ENCODE measurements at places on chromosomes 11 and 22. TPM values are rescaled to one million over a fixed set of nuclear protein-coding genes. Genes with fewer than 3 reads are reported as not detected.

SCGB1D2 gene
- not detected for total RNA-seq

PLAAT2 gene
- 0.71 TPM for total RNA-seq

PDGFD gene
- 9.6 TPM for total RNA-seq

C11orf21 gene
- not detected for total RNA-seq

SMIM35 gene
- total RNA-seq = not detected

GRCh38 chr11:67433536-67434394 lies 3.7 kb downstream of the PTPRCAP start:
- DNase-seq = no peak

- DNase-seq = peak; percentile 44
These were observed 679.9 kb upstream of the CCDC179 start for GRCh38 chr11:23540101-23540561.

DNA sequence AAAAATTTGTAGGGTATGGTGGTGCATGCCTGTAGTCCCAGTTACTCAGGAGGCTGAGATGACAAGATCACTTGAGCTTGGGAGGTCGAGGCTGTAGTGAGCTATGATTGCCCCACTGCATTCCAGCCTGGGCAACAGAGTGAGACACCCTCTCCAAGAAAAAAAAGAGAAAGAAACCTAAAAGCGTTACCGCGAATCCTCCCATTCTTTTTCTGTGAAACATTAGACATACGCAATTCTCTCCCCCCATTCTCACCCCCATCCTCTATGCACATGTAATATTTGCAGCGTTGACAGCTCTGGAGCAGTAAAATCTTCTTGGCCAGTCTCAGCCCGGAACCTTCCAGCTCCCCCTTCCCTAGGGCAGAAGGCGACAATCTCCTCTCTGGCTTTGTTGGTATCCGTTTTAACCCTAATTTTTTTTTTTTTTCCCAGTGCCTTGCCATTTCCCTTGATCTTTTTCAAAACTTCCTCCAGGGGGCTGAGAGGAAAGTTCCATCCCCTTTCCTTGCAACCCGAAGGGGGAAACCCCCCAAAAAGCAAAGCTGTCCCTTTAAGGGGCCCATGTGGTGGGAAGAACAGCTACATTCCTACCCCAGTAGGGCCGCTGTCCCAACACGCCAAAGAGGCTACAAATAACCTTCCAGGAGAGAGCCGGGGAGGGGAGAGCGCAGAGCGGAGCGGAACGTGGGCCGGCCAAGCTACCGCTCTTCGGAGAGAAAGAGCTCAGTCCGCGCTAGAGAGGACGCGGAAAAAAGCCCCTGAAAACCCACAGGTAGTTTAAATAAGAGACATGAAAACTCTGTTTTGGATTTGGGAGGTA lies 1.9 kb downstream of the LRP4 start:
- DNase-seq = peak; percentile 88

GRCh38 chr11:128464878-128465450 lies 122.4 kb downstream of the ETS1 start:
- no peak for DNase-seq

GRCh38 chr11:28566339-28567089 lies 458.3 kb downstream of the METTL15 start:
- peak; percentile 72 for DNase-seq

DNA sequence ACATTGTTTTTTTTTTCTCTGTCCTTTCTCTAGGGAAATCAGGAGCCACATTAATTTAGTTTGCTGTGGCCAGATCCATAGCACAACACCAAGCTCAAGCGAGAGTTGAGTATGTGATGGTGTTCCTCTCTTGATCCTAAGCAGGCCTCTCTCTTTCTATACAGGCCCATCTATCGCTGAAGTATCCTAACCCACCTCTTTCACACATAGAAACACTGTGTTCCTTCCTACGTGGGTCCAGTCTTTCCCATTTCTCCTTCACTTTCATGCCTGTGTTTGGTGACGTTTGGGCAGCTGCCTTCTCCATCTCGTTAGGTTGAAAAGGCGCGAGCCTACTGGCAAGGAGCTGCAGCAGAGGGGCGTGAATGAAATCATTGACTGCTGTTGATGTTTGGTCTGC lies 2.4 kb downstream of the PACS1 start:
- DNase-seq = no peak

- DNase-seq = peak; percentile 68
These were observed 816 bp downstream of the PDE3B start for GRCh38 chr11:14644226-14645014.

Data from sigmoid colon (tissue), 7 donors.